Left kidney (tissue), 8 donors: ENCODE measurements at places on chromosomes 3 and 15. TPM values are rescaled to one million over a fixed set of nuclear protein-coding genes. Genes with fewer than 3 reads are reported as not detected.
A peak's percentile ranks its signal among the peaks of the same experiment; 100 is the strongest.

GRCh38 chr3:119601154-119601553, 3.5 kb downstream of the PLA1A start:
- DNase-seq = no peak

GRCh38 chr15:49696433-49696832, 75.6 kb downstream of the DTWD1 start:
- DNase-seq = no peak

- no peak for DNase-seq
Observed at GRCh38 chr15:59138243-59138642, 33.3 kb downstream of the CCNB2 start.

GRCh38 chr3:80366808-80367548, 599.2 kb upstream of the ROBO1 start:
- DNase-seq = no peak

DNA sequence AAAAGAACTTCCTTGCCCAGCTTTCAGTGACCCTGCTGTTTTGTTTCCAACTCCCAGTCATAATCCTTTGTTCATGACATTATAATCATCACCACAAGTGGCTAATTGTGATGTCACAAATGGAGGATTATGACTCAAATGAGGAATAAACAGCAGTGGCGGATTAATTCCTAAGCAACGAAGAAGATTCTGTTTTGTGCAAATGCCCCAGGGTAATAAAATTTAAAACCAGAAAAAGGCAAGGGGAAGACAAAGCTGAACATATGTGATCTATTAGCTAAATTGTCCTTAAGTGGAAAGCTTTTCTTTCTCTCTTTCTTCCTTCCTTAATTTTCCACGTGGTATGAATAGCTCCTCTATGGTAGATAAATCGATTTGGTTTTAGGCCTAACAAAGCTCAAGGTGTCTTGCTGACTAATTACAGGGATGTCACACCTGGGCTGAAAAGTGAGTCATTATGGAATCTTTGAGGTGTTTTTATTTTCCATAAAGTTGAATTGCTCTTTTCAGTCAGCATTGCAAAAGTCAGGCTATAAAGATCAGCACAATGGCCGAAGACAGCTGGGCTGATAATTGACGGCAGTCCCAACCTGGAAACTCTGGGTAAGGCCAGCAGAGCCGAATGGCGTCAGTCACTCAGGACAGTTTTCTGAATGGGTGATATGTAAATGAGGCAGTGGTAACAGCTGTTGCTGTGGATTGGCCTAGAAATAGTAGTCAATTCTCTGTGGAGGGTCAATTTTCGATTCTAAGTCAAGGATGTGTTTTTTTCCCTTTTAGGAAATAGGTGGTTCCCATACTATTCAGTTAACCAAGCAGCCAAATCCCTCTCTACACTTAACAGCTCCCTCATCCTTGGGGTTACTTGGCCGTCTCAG, 121.5 kb downstream of the PTPRG start:
- DNase-seq = no peak

- DNase-seq = peak; percentile 36
Observed at GRCh38 chr3:107574650-107575049, 51.9 kb downstream of the BBX start.

- no peak for DNase-seq
Observed at GRCh38 chr3:59438492-59438891, 388.7 kb upstream of the CFAP20DC start.

DNA sequence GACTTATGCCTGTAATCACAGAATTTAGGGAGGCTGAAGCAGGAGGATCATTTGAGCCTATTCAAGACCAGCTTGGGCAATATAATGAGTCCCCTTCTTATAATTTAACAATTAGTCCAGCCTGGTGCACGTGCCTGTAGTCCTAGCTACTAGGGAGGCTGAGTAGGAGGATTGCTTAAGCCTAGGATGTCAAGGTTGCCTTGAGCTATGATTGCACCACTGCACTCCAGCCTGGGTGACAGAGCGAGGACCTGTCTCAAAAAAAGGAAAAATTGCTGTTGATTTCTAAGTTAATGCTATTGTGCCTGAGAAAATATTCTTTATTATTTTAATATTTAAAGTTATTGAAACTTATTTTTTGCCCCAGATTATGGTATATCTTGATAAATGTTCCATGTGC, 159.0 kb downstream of the NLGN1 start:
- DNase-seq = no peak

DNA sequence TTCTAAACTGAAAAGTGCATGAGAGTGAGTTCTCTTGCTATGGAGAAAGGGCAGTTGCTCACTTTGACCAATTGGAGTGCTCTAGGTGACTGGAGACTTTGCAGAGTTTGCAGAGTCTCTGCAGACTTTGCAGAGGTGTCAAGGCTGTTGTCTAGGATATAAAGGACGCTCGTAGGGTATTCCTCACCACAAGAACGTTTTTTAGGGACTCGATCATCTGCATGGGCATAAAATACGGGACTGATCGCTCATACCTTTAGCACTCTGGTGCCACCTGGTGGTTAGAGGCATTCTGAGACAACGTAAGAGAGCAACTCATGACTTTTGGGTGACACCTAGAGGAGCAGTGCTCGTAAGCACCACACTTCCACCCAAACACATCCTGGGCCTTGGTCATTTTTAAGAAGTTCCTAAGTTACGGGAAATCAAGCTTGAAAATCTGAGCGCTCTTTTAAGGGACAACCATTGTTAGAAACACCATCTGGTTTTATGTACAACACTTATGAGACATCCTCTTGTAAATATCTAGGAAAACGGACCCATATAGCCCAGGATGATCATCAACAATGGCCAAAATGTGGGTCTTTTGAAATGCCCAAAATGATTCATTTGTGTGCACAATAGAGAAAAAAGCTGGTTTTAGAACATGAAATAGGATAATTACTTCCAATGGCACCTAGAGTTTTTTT, 51.6 kb upstream of the XCR1 start:
- peak; percentile 91 for DNase-seq

- DNase-seq = no peak
Observed at GRCh38 chr3:174094669-174095068, 697.1 kb downstream of the NLGN1 start.

DNA sequence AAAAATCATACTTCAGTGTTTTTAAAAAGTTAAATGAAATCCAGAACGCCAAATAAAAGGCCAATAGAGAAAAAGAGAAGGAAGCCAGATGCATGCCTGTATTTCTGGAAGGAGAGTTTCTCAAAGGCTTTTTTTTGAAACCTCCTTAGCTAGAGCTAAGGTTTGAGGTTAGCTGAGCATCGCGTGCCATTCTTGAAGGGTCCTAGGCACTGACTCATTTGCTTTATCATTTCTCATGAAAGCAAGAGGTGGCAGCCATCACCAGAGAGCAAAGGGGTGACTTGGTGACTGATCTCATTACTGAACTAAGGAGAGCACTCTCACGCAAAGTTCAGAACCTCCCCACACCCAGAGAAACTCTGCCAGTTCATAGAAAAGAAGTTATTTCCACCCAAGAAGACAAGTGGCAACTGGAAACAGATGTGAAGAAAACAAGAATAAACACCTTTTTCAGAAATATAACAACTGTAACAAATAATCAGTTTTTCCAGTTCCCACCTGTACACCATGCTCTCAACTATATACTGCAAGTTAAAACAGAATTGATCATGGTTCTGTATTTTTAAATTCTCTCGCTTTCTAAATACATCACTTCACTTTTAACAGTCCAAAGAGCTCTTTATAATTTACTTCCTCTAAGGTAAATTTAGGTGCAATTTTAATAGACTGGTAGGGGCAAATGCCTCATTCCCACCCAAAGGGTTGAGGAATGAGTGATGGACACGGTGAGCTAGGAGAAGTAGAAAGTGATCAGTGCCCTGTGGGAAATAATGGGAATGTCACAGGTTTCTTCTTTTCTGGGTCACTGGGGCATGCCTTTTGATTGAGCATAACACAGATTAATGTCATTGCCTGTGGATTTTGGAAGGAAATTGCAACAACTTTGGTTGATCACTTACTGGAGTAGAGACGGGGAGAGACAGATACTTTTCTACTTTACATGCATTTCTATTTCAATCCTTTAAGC, 24.7 kb downstream of the GPR15 start:
- DNase-seq = no peak

DNA sequence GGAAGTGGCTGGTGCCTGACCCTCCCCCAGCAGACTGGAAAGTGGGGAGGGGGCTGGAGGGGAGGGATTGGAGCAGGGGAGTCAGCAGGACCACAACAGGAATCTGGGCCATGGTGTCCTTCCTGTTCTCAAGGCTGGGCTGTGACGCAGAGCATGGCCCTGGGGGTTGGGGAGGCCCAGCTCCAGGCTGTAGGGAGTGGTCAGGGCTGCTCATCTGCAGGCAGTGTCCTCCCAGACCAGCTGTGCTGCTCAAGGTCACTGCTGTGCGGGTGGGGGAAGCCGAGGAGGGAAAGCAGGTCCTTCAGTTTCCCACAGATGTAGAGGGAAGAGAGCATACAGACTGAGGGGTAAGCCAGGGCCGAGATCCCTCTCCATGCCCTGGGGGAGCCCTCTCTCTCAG, 40.7 kb downstream of the CYP11A1 start:
- DNase-seq = no peak

DNA sequence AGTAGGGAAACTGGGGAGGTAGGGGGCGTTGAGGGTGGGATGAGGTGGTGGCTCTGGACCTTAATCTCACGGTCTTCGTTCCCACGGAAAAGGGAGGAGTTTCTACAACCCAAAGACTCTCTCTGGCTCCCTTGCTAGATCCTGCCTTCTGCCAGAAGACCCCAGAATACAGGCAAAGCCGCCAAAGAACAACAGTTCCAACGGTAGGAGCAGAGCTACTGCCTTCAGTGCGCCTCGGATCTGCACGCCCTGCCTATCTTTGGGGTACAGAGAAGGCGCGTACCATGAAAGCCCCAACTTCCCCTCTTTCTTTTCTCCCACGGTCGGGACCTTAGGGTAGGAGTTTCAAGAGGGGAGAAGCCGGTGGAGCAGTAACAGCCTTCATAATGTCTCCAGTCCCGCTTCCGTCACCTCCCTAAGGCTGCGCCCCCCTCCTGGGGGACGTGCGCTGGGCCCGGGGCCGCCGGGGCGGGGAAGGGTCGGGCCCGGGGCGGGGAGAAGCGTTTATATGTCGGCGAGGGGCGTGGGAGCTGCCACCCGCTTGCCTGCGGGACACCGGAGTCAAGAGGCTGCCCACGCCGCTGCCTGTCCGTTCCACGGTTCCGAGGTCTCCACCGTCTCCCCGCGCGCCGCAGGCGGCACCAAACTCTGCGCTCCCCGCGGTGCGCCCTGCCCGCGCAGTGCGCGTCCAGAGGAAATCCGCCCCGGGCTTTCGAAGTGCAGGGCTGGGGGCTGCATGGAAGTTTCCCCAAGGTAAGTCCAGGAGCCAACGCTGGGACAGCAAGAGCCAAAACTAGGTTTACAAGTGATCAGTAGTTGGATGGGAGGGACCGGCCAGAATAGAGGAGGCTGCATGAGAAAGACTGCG, at the start of gene COL6A6:
TSS of gene COL6A6 (plus strand) at position 533 of the 868 bp plus-strand sequence. CDS start 43,188 bp downstream, outside the sequence.
- DNase-seq = no peak

DNA sequence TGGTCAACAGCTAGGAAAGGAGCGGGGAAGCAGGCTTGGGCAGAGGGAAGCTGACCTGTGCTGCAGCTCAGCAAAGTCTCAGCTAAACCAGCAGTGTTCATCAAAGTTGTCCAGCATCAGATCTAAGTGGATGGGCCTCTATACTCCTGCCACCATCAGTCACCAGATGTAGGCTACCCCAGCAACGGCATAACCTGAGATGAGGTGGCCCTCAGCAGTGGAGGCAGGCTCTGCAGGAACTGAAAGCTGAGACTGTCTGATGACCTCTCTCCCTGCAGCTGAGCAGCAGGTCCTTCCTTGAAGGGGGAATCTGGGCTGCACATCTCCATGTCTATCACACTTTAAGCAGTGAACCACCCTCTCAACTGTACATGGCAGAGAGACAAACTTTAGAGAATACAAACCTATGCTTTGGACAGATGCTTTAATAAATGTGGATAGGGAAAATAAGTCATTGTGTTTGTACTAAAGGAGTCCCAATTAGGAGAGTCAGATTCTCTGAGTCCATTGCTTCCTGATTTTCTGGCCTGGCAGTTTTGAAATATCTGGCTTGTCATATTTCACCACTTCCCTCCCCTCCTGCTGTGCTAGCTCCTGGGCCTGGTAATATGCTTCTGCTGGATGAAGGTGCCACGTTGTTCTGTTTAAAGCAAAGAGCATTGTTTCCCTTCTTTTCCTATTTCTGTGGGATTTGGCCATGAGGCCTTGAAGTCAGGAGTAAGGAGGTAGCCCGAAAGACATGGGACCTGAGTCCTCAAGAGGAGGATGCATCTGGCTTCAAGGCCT, 11.1 kb upstream of the PSTPIP1 start:
- no peak for DNase-seq

DNA sequence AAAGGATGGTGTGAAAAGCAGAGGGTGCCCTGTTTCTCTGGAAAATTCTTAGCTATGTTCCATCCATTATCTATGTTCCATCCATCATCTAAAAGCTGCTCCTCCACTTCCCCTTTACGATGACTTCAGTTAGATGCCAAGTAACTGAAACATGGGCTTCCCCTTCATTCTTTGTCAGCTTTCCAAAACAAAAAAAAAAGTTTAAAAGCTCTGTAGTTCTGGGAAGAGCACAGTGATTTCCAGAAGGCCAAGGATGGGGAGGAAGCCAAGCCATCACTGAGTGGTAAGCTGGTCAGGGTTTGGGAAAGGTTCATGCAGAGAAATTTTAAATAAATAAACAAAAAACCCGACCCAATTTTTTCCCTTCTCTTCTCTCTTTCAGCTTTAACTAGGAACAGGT, 111.5 kb downstream of the CFAP44 start:
- DNase-seq = no peak

- DNase-seq = no peak
Observed at GRCh38 chr15:48072941-48073340, 47.8 kb upstream of the SLC24A5 start.

DNA sequence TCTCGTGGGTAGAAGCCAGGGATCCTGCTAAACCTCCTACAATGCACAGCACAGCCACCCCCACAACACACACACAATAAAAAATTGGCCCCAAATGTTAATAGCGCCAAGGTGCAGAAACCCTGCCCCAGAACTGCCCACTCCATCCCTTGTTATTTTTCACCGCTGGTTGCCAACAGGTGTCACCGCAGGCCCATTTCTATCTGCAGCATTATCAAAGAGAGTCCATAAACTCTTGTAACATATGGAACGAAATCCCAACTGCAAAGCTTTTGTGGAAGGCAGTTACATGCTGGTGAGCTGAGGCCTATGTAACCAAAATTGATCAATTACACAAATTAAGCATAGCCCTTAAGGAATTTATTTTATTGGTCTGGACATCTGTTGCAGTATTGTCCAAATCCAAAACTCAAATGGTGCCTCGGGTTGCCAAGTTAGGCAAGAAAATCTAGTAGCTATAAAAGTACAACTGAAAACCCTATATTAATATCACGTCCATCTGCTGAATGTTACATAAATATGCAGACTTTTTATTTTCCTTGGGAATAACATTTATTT, 66.2 kb downstream of the SAMMSON start:
- DNase-seq = no peak

CILP gene
- polyA plus RNA-seq = 3.8 TPM

POPDC2 gene
- 7.7 TPM for polyA plus RNA-seq

GABRR3 gene
- 0.03 TPM for polyA plus RNA-seq

STRIT1 gene
- 1.5 TPM for polyA plus RNA-seq

PDCD10 gene
- 71.5 TPM for polyA plus RNA-seq

SPINT1 gene
- polyA plus RNA-seq = 66.7 TPM
